T-cell (primary cell): ENCODE measurements at places on chromosomes 11 and 22. TPM values are rescaled to one million over a fixed set of nuclear protein-coding genes. Genes with fewer than 3 reads are reported as not detected.

MMP1 gene
- total RNA-seq = not detected

DNA sequence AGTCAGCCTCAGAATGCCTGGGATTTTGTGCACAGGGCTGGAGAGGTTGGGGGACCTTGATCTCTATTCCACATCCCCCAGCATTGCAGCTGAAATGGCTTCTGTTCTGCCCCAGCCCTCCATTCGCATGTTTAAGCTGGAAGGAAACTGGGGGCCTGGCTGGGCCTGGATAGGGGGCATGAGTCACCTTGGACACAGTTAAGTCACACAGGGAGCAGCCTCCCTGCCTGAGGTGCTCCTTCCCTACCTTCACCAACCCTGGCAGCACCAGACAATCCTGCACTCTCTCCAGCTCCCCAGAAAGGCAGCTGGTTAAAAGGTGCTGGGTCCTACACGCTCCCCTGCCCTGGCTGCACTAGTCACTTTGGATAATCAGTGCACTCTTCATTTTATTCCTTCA is 763 bp downstream of the SMIM45 start:
- DNase-seq = no peak
- no peak overlapping the region for H3K4me3 ChIP-seq
- no peak overlapping the region for H3K27ac ChIP-seq
- H3K27me3 ChIP-seq = no peaks in the 10 kb centered on the region

- peaks cover 7% of the 10 kb centered on the region for H3K36me3 ChIP-seq
- H3K4me3 ChIP-seq = peak overlapping the region; percentile 95
Observed at GRCh38 chr11:31509051-31509428, 382 bp downstream of the IMMP1L start.

DNA sequence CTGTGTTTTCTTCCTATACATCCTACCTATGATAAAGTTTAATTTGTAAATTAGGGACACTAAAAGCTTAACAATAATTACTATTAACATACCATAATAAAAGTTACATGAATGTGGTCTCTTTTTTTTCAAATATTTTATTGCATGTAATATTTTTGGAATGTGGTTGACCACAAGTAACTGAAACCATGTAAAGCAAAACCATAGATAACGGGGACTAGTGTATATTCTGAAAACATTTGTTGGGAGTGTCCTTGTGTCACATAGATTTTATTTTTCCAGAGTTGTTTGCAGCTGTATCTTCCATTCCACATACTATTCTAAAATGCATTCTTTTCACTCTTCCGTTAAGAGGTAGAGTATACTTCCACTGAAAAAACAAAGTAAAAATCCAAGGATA is 200.4 kb downstream of the KIF18A start:
- no peaks in the 10 kb centered on the region for H3K4me1 ChIP-seq
- no peaks in the 10 kb centered on the region for H3K27me3 ChIP-seq
- no peak overlapping the region for H3K27ac ChIP-seq
- no peak for DNase-seq

TRAPPC4 gene
- total RNA-seq = 73.9 TPM

DNA sequence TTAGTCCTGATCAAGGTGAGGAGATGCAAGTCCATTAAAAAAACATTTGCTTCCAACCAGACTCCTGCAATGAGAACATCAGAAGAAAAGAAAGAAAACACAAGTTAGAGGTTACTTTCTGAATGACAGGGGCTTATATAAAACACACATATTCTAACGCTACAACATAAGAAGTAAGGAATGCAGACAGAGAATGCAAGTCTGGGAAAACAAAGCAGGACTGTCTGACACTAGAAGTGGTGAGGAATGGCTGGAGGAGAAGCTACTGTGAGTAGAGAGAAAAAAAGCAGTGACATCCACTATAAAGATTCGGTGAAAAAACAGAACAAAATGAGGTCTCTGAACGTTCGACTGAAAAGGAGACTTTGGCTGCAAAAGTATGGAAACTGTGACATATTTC is 12.3 kb downstream of the TMEM216 start:
- DNase-seq = no peak
- peaks cover 5% of the 10 kb centered on the region for H3K36me3 ChIP-seq
- no peak overlapping the region for H3K4me3 ChIP-seq
- no peak overlapping the region for H3K27ac ChIP-seq

GRCh38 chr11:94774345-94774744 is 6.2 kb downstream of the AMOTL1 start:
- DNase-seq = no peak
- peaks cover 6% of the 10 kb centered on the region for H3K4me1 ChIP-seq
- H3K36me3 ChIP-seq = no peaks in the 10 kb centered on the region

GRCh38 chr11:94956963-94957362 is 16.4 kb downstream of the CWC15 start:
- H3K27me3 ChIP-seq = no peaks in the 10 kb centered on the region
- H3K36me3 ChIP-seq = no peaks in the 10 kb centered on the region
- peaks cover 4% of the 10 kb centered on the region for H3K4me1 ChIP-seq
- no peak for DNase-seq

- H3K4me1 ChIP-seq = peaks cover 22% of the 10 kb centered on the region
- H3K36me3 ChIP-seq = peaks cover 7% of the 10 kb centered on the region
- no peak overlapping the region for H3K4me3 ChIP-seq
Observed at GRCh38 chr11:828506-829175, 922 bp downstream of the CRACR2B start.

- DNase-seq = no peak
- H3K4me3 ChIP-seq = no peak overlapping the region
- H3K27ac ChIP-seq = no peak overlapping the region
- H3K36me3 ChIP-seq = peaks cover 6% of the 10 kb centered on the region
- no peaks in the 10 kb centered on the region for H3K4me1 ChIP-seq
- H3K27me3 ChIP-seq = no peaks in the 10 kb centered on the region
Observed at GRCh38 chr11:9775398-9775779, 111.5 kb downstream of the SWAP70 start.

GRCh38 chr11:66920978-66921784 is 37.0 kb downstream of the PC start:
- no peaks in the 10 kb centered on the region for H3K36me3 ChIP-seq
- no peak overlapping the region for H3K4me3 ChIP-seq
- H3K27ac ChIP-seq = no peak overlapping the region
- peaks cover 2% of the 10 kb centered on the region for H3K27me3 ChIP-seq
- no peak for DNase-seq

- H3K36me3 ChIP-seq = no peaks in the 10 kb centered on the region
- H3K27me3 ChIP-seq = no peaks in the 10 kb centered on the region
- no peak overlapping the region for H3K27ac ChIP-seq
- H3K4me3 ChIP-seq = no peak overlapping the region
- no peaks in the 10 kb centered on the region for H3K4me1 ChIP-seq
Observed at GRCh38 chr11:76269661-76270261, 63.5 kb upstream of the WNT11 start.

- H3K36me3 ChIP-seq = peaks cover 4% of the 10 kb centered on the region
- H3K4me3 ChIP-seq = no peak overlapping the region
- H3K27ac ChIP-seq = no peak overlapping the region
- no peaks in the 10 kb centered on the region for H3K27me3 ChIP-seq
- peaks cover 10% of the 10 kb centered on the region for H3K4me1 ChIP-seq
Observed at GRCh38 chr22:47053013-47053725, 290.7 kb downstream of the TBC1D22A start.

MS4A6E gene
- not detected for total RNA-seq

- peaks cover 20% of the 10 kb centered on the region for H3K4me1 ChIP-seq
- H3K27ac ChIP-seq = peak overlapping the region; percentile 67
- DNase-seq = no peak
- H3K4me3 ChIP-seq = no peak overlapping the region
- H3K27me3 ChIP-seq = no peaks in the 10 kb centered on the region
- H3K36me3 ChIP-seq = peaks cover 7% of the 10 kb centered on the region
Observed at GRCh38 chr11:12235553-12235946, 125.2 kb downstream of the MICAL2 start.

DNA sequence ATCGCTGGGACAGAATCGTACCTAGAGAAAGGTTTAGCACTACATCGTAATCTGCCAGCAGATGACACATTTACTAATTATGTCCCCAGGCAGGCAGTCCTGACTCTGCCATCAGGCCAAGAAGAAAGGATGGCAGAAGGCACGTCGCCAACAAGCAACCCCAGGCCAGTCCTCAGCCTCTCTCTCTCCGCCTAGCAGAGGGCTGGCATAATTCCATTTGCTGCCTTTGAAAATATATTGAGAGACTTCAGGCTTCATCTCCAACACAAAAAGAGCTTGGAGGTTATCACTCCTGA is 1517.0 kb downstream of the TBC1D22A start:
- H3K4me3 ChIP-seq = no peak overlapping the region
- no peak overlapping the region for H3K27ac ChIP-seq
- H3K4me1 ChIP-seq = no peaks in the 10 kb centered on the region
- no peaks in the 10 kb centered on the region for H3K27me3 ChIP-seq
- H3K36me3 ChIP-seq = no peaks in the 10 kb centered on the region

GRCh38 chr11:9565822-9566560 is 7.5 kb upstream of the WEE1 start:
- H3K27ac ChIP-seq = no peak overlapping the region
- DNase-seq = no peak
- H3K4me3 ChIP-seq = no peak overlapping the region
- H3K27me3 ChIP-seq = no peaks in the 10 kb centered on the region
- H3K36me3 ChIP-seq = no peaks in the 10 kb centered on the region

GRCh38 chr11:103898065-103898464 is 138.4 kb upstream of the DDI1 start:
- no peak overlapping the region for H3K27ac ChIP-seq
- no peaks in the 10 kb centered on the region for H3K4me1 ChIP-seq
- DNase-seq = no peak
- no peaks in the 10 kb centered on the region for H3K36me3 ChIP-seq

GRCh38 chr11:57244911-57245310 is 7.9 kb upstream of the APLNR start:
- DNase-seq = no peak
- H3K27me3 ChIP-seq = peaks cover 17% of the 10 kb centered on the region
- no peaks in the 10 kb centered on the region for H3K36me3 ChIP-seq

RPS13 gene
- 1,829 TPM for total RNA-seq
